ENCODE measurements at places on chromosomes 13 and 19. TPM values are rescaled to one million over a fixed set of nuclear protein-coding genes. Genes with fewer than 3 reads are reported as not detected.

- no peak for DNase-seq
Measured at GRCh38 chr19:47779524-47780214, 1.2 kb downstream of the SELENOW start.

GRCh38 chr19:1351381-1351851 lies 32.3 kb upstream of the NDUFS7 start:
- no peak for DNase-seq

GRCh38 chr19:45442778-45443461 lies 19.2 kb upstream of the ERCC1 start:
- DNase-seq, result peak; percentile 79

DNA sequence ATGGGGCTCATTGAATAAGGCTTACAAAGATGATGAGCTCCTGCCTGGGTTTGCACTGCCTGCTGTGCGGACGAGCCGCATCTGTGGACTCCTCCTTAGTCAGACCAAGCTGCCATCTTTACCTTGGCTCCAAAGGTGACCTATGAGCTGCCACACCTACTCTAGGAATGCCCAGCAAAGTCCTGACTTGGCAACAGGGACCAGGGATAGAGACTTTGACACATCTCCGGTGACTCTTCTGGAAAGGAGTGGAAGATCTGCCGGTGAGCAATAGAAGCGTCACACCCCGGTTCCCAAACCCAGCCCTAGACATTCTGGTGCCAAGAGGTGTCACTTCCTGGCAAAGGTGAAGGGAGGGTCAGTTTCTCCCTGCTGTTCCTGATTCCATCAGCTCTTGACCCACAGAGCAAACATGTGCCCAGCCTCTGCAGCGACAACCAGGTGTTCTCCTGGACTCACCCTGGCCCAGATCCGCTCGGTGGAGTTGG lies 50.2 kb upstream of the GTF3A start:
- no peak for DNase-seq

DNA sequence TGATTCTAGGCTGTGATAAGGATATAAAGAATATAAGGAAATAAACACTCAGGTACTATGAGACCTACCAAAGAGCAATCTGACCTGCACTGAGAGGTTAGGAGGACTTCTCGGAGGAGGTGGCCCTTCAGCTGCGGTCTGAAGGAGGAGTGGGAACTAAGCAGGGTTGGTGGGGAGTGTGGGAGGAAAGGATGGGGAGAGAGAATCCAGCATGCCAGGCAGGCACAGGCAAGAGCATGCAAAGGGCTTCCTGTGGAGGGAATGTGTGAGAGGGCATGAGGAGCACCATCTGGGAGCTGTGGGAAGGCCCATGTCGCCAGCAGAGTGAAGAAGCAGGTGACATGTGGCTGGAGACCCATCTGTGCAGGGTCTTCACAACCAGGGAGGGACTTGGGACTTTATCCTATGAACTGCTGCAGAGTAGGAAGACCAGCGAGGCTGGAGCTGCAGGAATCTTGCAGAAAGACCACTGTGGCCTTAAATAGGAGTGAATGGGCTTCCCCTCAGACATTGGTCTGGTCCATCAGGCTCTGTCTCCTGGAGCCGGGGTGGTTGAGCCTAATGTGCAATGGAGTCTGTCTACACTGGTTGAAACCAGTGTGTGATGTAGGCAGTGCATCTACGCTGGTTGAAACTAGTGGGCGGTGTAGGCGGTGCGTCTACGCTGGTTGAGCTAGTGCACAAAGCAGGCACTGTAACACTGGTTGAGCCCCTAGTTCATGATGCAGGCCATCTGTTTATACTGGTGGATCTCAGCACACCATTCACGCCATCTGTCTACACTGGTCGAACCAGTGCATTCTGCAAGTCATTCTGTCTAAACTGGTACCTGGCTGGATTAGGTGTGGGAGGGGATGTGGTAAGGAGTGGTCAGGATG lies 6.4 kb downstream of the CHST8 start:
- DNase-seq, result no peak

- peak; percentile 51 for DNase-seq
Measured at GRCh38 chr19:5186293-5187050, 154.1 kb downstream of the PTPRS start.

- no peak for DNase-seq
Measured at GRCh38 chr19:16668176-16668575, 7.2 kb downstream of the TMEM38A start.

DNA sequence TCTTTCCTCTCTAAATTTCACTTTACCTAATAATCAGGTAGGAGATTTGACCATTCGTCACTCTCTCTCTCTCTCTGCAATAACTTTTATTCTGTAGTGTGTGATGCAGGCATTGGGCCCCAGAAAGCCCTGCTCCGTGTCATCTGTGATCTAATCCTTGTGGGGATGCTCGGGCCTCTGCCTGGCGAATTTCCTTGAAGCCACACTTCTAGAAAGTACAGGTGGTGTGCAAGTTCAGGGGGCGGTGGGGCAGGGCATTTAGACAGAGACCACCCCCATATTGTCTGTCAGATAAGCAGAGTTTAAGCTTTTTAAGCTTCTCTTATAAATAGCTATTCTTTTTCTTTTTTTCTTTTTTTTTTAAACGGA lies 53.4 kb upstream of the GPR12 start:
- no peak for DNase-seq

DNA sequence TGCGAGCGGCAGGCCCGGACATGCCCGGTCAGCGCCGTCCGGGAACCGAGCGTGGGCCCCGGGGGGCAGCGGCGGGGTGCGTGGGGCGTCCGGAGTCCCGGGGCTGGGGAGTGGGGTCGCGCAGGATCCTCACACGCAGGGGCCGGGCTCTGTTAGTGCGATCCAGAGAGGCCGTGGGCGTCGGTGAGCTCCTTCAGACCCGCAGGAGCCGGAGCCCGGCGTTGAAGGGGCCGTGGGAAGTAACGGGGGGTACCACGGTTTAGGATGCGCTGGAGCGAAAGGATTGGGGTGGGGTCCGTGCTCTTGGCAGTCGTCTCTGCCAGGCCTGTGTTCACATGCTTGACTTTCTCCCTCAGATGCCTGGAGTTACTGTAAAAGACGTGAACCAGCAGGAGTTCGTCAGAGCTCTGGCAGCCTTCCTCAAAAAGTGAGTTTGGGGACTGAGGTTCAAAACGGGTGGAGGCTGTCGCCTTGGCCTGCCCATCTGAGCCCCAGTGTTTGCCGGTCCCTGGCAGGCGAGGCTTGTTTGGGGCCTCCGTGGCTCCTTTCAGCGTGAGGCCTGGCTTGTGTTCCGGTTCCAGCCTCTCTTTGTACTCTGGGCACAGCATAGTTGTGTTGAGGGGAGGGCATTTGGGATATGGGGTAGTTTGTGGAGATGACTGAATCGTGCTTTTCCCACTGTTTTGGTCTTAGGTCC lies 512 bp downstream of the RPS19 start:
- no peak for DNase-seq

GRCh38 chr13:80823472-80823871 lies 482.5 kb upstream of the SPRY2 start:
- DNase-seq, result no peak

DNA sequence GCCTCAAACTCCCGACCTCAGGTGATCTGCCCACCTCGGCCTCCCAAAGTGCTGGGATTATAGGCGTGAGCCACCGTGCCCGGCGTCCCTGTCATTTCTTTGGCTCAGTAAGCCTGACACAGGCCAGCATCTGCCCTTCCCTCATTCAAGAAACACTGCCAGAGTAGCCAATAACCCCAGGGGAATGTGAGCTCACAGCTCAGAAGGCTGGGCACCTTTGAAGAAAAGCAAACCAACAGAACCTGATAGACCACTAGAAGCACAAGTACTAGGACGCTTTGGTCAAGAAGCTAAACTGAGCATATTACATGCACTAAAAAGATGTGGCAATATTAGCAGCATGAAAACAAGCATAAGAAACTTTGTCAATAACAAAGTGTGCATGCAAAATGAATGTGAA lies 14.2 kb downstream of the SIGLEC5 start:
- no peak for DNase-seq

GRCh38 chr19:46618670-46619231 lies 6.1 kb downstream of the PTGIR start:
- no peak for DNase-seq

- no peak for DNase-seq
Measured at GRCh38 chr13:28728642-28729041, 9.9 kb upstream of the SLC46A3 start.

DNA sequence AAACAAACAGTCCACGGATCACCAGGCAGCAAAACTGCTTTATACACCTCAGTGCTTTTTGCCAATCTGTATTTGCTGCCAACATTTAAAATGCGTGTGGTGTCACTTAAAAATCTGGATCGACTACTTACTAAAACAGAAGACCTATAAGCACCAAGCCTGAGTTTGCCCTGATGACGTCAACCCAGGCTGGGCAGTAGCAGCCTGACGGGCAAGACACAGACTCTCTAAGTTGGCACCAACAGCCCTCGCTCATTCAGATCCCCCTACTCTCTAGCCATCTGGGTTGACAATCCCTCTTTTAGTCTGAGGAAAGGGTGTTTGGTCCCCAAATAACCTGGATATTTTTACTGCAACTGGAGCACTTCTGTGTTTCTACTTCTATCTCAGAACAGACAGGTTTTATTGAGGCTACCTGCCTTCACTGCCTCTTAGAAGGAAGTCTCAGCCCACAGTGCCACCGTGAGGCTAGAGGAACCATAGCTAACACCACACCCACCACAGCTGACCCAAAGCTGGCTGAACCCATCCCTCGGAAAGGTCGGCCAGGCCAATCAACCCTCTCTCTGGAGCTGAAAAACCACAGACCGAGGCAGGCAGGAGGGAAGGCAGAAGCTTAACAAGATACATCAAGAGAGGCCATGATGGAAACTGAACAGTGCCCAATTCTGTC lies 6.9 kb downstream of the SUGP2 start:
- peak; percentile 11 for DNase-seq

- peak; percentile 68 for DNase-seq
Measured at GRCh38 chr19:50646074-50646807, 3.0 kb upstream of the C19orf81 start.

- peak; percentile 26 for DNase-seq
Measured at GRCh38 chr13:87128036-87128435, 543.1 kb upstream of the SLITRK5 start.

- peak; percentile 18 for DNase-seq
Measured at GRCh38 chr13:33578786-33579185, 239.2 kb upstream of the RFC3 start.

- no peak for DNase-seq
Measured at GRCh38 chr13:21894091-21894490, 223.2 kb downstream of the FGF9 start.

GRCh38 chr13:72144636-72145035 lies 277.6 kb upstream of the DACH1 start:
- DNase-seq, result no peak

DNA sequence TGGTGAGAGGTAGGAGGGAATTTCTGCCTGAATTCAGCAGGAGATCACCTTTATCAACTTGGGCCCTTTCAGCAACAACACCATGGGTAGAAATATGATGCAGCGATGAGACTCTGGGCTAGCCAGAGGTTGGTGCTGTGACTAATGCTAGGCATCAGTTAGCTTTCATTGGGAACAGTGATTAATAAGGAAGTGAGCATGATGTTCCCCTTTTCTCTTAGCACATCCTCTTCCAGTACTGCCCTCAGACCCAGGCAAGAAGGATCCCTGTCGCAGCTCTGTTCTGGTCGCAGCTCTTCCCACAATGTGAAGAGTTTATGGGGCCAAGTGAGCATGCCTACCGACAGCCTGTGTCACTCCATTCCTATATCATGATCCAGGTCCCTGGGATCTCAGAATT lies 100.5 kb downstream of the FLT1 start:
- peak; percentile 49 for DNase-seq

GRCh38 chr13:22092791-22093560 lies 422.1 kb downstream of the FGF9 start:
- DNase-seq, result no peak

DNA sequence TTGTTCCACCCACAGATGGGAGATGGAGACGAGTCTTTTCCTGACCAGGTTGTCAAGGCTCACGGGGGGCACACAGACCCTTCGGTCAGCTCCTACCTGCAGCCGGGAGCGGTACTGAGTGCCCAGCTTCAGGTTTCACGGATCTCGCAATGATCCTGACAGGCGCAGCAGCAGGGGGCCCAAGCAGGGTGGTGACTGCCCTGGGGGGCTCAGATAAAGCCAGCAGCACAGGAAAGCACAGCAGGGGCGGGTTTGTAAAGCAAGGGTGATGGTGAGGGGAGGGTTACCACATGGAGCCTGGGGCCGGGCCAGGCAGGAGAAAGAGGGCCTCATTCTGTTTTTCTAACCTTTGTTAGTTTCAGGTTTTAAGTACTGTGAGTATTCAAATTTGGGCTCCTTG lies 41.7 kb upstream of the ATP11A start:
- no peak for DNase-seq

GRCh38 chr19:38654628-38655055 lies 7.2 kb downstream of the ACTN4 start:
- DNase-seq, result peak; percentile 73

DNA sequence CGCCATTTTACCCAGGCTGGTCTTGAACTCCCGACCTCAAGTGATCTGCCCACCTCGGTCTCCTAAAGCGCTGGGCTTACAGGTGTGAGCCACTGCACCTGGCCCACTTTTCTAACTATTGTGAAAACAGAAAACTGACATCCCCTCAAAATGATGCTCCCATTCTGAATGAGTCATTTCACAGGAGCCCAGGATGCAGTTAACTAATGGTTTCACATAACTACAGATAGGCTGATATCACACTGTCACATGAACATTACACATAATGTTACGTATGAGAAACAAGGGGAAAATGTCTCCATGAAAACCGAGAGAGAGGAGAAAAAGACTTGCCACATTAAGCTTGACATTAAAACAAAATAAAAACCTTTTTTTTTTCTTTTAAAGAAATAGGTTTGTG lies 37.5 kb downstream of the N4BP2L2 start:
- no peak for DNase-seq

- no peak for DNase-seq
Measured at GRCh38 chr13:49245101-49245500, 2.6 kb upstream of the CDADC1 start.

DNA sequence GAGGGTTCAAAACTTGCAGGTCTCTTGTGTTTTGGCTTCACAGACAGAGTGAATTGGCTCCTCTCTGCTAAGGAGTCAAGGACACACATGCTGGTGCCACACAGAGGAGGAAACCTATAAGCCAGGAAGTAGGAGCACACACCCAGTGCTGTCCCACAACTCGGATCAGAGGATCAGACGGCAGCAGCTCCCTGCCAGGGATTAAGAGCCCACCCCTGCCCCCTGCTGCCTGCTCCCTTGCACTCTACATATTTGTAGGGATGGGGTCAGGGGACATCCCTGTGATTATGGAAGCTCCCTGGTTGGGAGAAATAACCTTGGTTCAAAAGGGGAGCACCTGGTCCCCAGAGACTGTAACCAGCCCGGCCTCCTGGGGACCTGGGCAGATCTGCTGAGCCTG lies 77.5 kb upstream of the CLDN10 start:
- no peak for DNase-seq

BLOC1S3 gene
- total RNA-seq, result 2.7 TPM

IGFL1 gene
- total RNA-seq, result not detected

ERICH4 gene
- not detected for total RNA-seq

ZNF66 gene
- 0.69 TPM for total RNA-seq

UBL3 gene
- 12.9 TPM for total RNA-seq

ZNF628 gene
- total RNA-seq, result 13.9 TPM

PABPC3 gene
- total RNA-seq, result 0.02 TPM

ZNF780B gene
- 5.7 TPM for total RNA-seq

NANOS3 gene
- not detected for total RNA-seq

PCP2 gene
- not detected for total RNA-seq

BTBD2 gene
- 63.3 TPM for total RNA-seq

ZNF560 gene
- 0.10 TPM for total RNA-seq

Data from M059J (cell line).